EH (cell line): ENCODE measurements at places on chromosomes 13 and 19.

- no peak for DNase-seq
Measured at GRCh38 chr19:14116525-14116917, 1.0 kb downstream of the PRKACA start.

DNA sequence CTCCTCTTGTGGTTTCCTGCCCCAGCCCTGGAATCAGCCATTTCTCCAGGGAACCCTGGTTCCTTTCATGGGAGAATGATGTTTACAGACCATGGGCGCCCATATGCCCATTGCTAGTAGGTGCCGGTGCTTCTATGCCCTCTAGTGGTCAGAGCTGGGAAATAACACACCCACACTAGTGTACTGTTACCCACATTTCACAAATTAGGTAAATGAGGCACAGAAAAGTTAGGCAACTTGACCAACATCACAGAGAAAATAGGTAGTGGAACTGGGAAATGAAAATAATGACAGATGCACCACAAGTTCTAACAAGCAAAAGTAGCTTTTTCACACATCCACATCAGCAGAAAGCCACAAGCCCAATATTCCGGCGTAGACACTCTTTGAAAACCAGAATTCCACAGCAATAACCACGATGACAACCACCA is 1.3 kb upstream of the CEACAM3 start:
- DNase-seq, result peak; percentile 54

- DNase-seq, result no peak
Measured at GRCh38 chr13:111519041-111519440, 198.6 kb downstream of the TEX29 start.

DNA sequence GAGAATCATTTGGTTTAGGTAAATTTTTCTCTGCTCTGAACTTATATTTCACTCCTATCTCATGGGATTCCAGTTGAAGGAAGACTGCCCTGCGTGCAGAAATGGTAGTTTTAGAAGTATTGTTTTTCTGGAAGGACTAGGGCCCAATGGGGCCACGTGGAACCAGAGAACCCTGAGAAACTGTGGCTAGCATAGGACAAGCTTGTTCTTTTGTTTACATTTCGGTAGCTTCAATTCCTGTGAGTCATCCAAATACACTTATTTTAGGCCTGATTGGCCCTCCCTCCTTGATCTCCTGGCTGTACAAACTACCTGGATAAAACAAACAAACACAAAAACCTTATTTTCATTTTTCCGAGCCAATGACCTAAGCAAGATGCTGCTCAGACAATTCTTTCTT is 124.0 kb downstream of the ITGBL1 start:
- DNase-seq, result peak; percentile 44

- no peak for DNase-seq
Measured at GRCh38 chr13:101306773-101307172, 109.5 kb downstream of the NALCN start.

- no peak for DNase-seq
Measured at GRCh38 chr13:68173111-68173510, 943.0 kb upstream of the PCDH9 start.

DNA sequence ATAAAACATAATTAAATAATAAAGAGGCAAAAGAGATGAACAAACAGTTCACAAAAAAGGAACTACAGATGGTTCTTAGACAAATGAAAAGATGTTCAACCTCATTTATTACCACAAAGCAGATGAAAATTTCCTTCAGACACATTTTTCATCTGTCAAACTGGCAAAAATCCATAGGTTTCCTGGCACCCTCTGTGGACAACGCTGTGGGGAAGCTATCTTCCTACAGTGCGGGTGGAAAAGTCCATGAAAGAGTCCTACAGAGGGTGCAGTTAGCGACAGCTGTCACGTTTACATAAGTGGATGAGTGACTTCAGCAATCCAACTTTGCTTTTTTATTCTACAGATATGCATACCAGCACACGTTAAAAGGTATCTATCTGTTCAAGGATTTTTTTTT is 30.3 kb upstream of the PDCD5 start:
- DNase-seq, result no peak

DNA sequence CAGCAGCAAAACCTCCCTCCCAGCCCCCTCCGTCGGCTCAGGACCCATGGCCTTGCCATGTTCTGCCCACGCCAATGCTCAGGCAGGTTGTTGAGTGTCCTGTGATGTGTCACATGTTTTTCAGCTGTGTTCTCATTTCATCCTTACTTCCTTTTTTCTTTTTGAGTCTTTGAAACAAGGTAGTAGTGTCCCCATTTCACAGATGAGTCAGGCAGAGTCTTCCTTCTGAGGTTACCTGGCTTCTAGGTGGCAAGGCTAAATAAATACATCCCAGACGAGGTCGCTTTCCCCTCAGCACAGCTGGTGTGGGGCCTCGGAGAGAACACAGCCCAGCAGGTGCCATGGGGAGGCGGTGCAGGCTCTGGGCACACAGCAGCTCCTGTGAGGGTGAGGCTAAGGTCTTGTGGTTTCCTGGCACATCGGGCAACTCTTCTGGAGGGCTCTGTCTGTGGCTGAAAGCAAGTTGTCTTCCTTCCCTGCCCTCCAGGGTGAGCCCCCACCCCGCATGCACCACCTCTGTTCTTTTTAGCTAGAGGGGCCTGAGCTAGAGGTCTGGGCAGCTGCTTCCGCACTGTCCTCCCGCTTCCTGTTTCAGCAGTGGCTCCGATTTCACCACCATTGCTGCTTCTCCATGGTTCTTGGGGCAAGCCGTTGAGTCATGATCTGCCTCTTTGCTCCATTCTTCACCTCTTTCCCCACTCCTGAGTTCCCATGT is 15.1 kb downstream of the PRAM1 start:
- DNase-seq, result no peak

DNA sequence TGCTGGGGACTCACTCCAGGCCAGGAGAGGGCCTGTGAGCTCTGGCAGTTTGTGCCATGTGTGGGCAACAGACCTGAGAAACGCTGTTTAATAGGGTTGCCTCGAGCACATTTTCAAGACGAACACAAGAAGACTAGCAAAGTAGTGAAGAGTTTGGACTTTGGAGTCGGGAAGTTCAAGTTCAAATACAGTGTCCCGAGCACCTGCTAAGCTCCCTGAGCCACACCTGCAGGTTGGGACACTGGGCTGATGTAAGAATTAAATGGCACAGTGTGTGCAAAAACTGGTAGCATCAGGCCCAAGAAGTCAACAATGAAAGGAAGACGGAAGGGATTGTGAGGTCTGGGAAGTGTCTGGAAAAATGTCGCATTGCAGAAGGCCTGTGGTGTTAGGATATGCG is 112.8 kb upstream of the PABPC3 start:
- no peak for DNase-seq

- DNase-seq, result peak; percentile 72
Measured at GRCh38 chr13:110442930-110443621, 118.4 kb downstream of the RAB20 start.

DNA sequence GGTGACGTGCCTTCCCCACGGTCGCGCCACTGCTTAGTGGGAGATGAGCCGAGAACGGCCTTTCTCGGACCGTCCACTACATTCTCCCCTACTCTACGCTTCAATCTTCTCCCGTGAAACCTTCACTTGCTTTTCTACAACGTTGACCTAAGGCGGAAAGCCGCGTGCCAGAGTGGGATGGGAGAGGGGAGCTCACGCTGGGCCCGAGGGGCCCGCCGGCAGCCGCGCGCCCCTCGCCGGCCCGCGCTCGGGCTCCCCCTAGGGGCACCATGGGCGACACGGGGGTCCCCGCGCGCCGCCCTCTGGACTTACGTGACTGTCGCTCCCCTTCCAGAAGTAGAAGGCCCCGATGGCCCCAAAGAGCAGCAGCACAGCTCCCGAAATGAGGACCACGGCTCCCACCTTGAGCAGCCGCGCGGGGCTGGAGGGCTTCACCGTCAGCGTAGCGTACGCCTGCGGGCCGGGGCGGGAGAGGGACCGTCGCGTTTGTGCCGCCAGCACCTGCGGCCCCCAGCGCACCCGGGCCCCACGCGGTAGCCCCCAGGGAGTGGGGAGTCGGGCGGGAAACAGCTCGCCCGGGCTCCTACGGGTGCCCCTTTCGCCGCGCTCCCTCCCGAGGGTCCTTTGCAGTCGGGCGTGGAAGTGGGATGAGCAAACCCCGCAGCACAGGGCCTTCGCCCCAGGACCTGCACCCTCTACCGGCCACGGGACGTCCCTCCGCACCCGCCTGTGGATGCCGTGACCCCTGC is 727 bp downstream of the CNMD start:
- peak; percentile 4 for DNase-seq
